ENCODE measurements at places on chromosomes 2 and 18. TPM values are rescaled to one million over a fixed set of nuclear protein-coding genes. Genes with fewer than 3 reads are reported as not detected.

GRCh38 chr2:161085149-161085548 is 75.1 kb upstream of the TANK start:
- ATAC-seq, result no peak

DNA sequence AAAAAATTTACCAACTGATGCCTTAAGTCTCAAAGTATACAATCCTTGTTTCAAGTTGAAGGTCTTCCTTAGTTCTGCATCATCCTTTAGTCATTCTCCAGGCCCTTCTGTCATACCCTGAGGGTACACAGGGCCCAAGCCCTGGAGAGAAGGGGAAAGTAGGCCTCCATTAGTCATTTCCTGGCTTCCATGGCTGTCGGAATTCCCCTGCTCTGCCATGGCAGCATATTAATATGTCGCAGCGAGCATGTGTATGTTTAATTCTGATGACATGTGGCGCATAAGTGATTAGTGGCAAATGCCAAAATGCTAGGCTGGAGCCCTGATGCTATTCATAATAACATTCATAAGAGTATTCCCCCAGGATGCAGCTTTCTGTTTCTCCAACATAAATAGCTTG is 22.1 kb downstream of the GPR39 start:
- peak; percentile 69 for ATAC-seq

The C2orf66 gene
- total RNA-seq, result 0.27 TPM

The KANSL1L gene
- 14.2 TPM for total RNA-seq

The ACOXL gene
- total RNA-seq, result 0.15 TPM

GRCh38 chr2:226020956-226021355 is 621.4 kb downstream of the NYAP2 start:
- no peak for ATAC-seq

DNA sequence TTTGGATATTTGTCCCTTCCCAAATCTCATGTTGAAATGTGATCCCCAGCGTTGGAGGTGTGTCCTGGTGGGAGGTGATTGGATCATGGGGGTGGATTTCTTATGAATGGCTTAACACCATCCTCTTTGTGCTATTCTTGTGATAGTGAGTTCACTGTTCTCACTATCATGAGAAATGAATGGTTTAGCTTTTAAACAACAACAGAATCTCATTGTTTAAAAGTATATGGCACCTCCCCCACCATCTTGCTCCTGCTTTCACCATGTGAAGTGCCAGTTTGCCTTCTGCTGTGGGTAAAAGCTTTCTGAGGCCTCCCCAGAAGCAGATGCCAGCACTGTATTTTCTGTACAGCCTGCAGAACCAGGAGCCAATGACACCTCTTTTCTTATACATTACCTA is 38.1 kb downstream of the KIAA1328 start:
- no peak for ATAC-seq

GRCh38 chr18:58903533-58903932 is 38.9 kb downstream of the ZNF532 start:
- ATAC-seq, result no peak

- no peak for ATAC-seq
Observed at GRCh38 chr2:227428731-227429285, 41.1 kb upstream of the SCYGR1 start.

DNA sequence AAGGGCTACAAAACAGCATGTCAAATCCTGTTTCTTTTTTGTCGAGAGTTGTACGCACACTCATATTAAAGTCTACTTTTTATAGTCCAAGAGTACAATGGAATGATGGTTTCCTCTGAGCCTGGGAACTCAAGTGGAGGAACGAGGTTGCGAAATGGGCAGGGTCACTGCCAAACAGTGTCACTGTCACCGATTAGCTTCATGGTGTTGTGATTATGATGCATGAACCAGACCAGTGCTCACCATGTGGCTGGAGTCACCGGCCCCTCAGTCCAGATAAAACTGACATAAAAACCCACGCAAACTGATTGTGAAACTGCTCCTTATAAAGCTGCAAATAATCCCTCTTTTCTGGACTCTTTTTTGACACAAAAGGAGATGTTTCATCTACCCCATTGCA is 122.0 kb downstream of the COPS8 start:
- ATAC-seq, result no peak

- peak; percentile 64 for ATAC-seq
Observed at GRCh38 chr2:17879137-17879912, 858 bp downstream of the KCNS3 start.

The CNDP1 gene
- total RNA-seq, result 0.31 TPM

- peak; percentile 65 for ATAC-seq
Observed at GRCh38 chr2:43226558-43226954, at the start of gene ZFP36L2. TSS of gene ZFP36L2 (minus strand) at chr2:43226606. CDS start at chr2:43226315, 291 bp downstream.

GRCh38 chr2:74708883-74709282 is 54.8 kb downstream of the SEMA4F start:
- ATAC-seq, result peak; percentile 35

The CCDC121 gene
- 7.0 TPM for total RNA-seq

GRCh38 chr2:30422444-30423040 is 24.5 kb upstream of the LCLAT1 start:
- ATAC-seq, result peak; percentile 49

The DNAJC5G gene
- total RNA-seq, result not detected

The FEV gene
- 0.08 TPM for total RNA-seq

- no peak for ATAC-seq
Observed at GRCh38 chr2:237264480-237265219, 149.3 kb downstream of the COL6A3 start.

GRCh38 chr2:60819155-60819862 is 62.1 kb upstream of the REL start:
- no peak for ATAC-seq

DNA sequence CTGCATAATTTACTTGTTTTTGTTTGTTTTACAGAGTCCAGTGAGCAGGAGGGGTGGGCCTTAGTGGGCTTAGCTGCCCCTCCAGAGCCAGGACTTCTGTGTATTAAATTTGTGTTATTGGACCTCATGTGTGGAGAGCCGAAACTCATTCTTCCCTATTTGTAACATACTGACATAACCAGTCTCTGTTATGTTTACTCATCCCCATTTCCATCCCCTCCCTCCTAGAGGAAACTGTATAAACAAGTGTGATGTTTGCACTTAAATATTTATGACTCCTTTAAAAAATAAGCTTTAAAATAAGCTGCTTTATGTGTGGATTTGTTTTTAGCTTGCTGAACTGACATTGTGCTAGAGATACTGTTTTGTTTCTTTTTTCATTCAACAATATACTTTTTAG is 13.8 kb downstream of the ZNF512 start:
- no peak for ATAC-seq
